Mesenteric fat pad (tissue), 1 donor: ENCODE measurements at places on chromosomes 12 and 14. TPM values are rescaled to one million over a fixed set of nuclear protein-coding genes. Genes with fewer than 3 reads are reported as not detected.

Gene SLC4A8
- total RNA-seq: 0.90 TPM

DNA sequence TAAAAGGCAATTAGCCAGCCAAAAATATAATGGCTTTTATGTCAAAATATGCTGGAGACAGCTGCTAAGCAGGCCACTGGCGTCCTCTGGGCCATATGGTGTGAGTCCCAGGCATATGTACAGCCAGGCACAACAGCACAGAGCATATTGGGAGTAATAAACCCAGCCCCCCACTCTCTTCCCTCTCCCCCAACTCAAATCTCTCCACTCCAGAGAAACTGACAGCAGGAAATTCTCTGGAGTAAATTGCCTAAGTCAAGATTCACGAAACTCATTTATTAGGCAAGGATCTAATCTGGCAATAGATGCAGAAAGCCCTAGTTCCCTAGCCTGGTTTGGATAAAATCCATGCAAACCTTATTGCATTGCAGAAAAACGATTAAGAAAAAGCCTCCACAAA, 147.9 kb upstream of the SEL1L start:
- no peak for DNase-seq

Gene KLRC4
- not detected for total RNA-seq

Gene ERH
- 140 TPM for total RNA-seq

GRCh38 chr12:71749666-71750065, 5.0 kb upstream of the RAB21 start:
- DNase-seq: no peak

GRCh38 chr12:32273712-32274111, 125.6 kb upstream of the FGD4 start:
- no peak for DNase-seq
